ENCODE measurements at places on chromosomes 7 and 10.
A peak's percentile ranks its signal among the peaks of the same experiment; 100 is the strongest.

DNA sequence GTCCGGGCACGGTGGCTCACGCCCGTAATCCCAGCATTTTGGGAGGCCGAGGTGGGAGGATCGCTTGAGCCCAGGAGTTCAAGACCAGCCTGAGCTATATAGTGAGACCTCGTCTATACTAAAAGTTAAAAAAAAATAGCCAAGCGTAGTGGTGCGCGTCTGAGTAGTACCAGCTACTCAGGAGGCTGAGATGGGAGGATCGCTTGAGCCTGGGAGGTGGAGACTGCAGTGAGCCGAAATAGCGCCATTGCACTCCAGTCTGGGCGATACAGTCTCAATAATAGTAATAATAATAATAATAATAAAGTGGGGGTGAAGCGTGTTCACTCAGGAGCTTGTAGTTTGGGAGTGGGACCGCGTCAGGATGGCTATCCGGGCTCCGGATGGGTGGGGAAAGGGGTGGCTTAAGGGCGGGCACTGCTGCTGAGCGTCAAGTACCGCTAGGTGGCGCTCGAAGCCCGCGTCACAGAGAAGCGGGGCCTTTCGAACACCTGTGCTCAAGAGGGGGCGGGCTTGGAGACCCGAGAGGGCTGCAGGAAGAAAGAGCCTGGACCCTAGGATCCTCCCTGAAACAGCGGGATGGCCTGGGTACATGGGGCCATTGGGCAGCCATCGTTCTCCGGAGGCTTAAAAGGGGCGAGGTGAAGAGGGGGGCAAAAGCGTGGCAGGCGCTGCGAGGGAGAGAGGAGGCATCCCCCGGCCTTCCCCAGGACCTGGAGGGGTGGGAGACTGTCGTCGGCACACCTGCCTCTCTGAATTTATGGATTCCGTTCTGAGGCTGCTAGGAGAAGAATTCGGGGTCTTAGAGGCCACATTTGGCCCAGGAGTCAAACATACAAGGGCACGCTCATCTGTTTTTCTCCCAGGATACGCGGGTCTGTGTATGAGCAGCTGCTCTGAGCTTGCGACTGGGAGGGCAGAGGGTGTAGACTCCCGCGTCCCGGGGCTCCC lies 14.5 kb downstream of the LBX1 start:
- DNase-seq, result peak; percentile 66

DNA sequence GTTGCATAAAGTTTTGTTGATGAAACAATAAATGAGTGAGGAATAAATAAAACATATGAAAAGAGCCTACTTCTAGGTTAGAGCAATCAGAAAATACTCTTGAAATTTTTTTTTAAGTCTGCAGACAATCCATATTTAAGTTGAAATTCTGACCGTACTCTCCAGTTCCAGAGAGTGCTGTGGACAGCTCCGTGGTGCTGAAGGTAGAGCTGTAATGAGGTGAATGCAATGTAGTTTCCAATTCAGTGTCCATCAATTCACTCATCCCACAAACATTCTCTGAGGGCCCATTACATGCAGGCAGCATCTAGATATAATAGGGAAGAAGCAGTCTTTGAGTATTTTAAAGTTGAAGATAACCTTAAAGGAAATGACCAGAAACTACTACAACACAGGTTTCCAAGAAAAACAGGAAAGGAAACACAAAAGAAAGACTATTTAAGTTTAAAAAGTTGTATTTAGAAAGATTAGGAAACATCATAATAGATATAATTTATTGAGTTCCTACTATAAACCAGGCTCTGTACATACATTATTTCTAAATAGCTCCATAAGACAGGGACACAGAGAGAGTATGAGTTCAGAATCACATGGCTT lies 44.0 kb upstream of the CRTAC1 start:
- DNase-seq, result no peak

GRCh38 chr7:24922099-24922773 lies 57.7 kb downstream of the OSBPL3 start:
- DNase-seq, result no peak

- DNase-seq, result no peak
These were observed at the start of gene ABCC2 for GRCh38 chr10:99782447-99783286. Gene ABCC2, plus strand, starts transcription at chr10:99782640. Its CDS starts 205 bp downstream, at chr10:99782845.

DNA sequence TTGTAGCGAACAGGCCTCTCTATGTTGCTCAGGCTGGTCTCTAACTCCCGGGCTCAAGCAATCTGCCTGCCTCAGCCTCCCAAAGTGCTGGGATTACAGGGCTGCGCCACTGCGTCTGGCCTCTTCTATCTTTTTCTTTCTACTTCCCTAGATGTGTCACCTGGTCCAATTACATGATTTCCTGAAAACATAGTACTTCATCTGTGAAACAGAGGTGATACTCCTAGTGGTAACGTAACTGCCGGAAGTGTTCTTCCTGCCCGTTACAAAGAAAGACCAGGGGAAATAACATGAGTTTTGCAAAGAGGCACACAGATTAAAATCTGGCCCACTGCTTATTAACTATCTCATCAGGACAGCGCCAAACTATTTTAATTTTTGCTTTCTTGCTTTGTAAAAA lies 18.4 kb upstream of the HGF start:
- no peak for DNase-seq

All from HCT116 (cell line).